ENCODE measurements at places on chromosomes 5 and 9.

GRCh38 chr5:175489693-175490443, 11.5 kb downstream of the SFXN1 start:
- DNase-seq: no peak

- no peak for DNase-seq
Observed at GRCh38 chr9:2700909-2701550, 16.3 kb upstream of the KCNV2 start.

DNA sequence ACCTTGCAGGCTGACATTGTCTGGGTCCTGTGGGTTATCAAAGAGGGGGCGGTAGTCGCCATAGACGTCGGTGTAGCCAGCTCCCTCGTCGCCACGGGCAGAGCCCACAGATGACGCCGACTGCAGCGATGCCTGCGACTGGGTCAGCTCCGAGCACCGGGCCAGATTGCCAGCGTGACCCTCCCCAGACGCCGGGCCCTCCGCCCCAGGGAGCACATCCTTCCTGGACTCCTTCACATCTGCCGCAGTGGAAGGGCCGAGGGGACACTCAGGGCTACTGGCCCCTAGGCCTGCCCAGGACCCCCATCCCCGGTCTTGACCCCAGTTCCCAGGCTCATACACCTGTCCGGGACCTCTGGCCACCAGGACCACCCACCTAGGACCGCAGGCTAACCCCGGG, 13.9 kb downstream of the ABCA2 start:
- DNase-seq: no peak

- no peak for DNase-seq
Observed at GRCh38 chr9:134299883-134300282, 26.4 kb upstream of the RXRA start.

GRCh38 chr5:56301069-56301468, 67.9 kb upstream of the ANKRD55 start:
- no peak for DNase-seq

- no peak for DNase-seq
Observed at GRCh38 chr9:112750764-112751055, 150 bp downstream of the SNX30 start.

GRCh38 chr9:4380406-4380805, 80.5 kb upstream of the GLIS3 start:
- no peak for DNase-seq

DNA sequence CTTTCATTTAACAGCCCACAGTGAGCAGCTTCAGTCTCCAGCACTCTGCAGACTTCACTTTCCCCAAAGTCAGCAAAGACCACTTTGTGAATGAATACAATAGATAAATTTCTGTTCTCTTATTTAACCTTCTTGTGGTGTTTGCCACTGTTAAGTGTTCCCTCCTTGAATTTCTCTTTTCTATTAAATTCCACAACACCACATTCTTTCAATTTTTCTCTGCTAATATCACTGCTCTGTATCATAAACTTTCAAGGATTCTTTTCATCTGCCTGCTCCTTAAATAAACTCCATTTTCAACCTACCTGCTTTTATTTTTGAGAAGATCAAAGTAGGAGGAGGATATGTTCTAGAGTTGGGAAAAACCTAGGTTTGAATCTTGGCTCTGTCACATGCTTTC, 739.5 kb upstream of the GRAMD2B start:
- DNase-seq: no peak

DNA sequence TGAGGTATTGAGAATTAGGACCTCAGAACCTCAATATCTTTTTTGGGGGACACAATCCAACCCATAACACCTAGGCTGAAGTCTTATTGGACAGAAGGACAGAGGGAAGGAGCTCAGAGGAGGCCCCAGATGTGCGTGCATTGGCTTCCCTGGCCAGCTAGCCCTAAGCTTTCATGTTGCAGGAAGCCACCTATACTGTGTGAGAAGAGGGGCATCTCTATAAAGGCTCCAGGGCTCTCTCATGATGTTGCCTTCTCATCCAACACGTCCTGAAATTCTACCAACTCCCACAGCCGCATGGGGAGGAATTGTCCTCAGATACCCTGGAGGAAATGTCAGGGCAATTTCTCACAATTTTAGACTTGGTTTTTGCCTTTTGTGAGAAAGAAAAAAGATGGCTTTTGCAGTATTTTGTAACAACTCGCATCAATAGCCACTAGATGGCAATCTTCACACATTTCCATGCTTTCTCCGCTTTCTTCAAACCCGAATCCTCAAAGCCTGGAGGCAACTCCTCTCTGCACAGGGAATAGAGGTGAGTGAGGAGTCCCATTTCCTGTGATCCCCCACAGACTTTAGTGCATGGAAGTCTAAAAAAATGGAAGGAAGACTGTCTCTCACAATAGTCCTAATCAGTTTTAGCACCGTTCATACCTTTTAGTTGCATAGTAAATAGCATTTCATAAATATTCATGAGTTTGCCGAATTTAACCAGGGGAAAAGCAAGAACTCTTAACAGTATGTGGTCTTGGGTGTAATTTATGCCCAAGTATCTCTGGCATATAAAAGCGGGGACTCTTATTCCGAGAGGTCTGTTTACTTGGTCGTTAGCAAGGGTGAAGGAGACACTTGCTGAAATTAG, 7.4 kb upstream of the PPP3R2 start:
- peak; percentile 40 for DNase-seq

DNA sequence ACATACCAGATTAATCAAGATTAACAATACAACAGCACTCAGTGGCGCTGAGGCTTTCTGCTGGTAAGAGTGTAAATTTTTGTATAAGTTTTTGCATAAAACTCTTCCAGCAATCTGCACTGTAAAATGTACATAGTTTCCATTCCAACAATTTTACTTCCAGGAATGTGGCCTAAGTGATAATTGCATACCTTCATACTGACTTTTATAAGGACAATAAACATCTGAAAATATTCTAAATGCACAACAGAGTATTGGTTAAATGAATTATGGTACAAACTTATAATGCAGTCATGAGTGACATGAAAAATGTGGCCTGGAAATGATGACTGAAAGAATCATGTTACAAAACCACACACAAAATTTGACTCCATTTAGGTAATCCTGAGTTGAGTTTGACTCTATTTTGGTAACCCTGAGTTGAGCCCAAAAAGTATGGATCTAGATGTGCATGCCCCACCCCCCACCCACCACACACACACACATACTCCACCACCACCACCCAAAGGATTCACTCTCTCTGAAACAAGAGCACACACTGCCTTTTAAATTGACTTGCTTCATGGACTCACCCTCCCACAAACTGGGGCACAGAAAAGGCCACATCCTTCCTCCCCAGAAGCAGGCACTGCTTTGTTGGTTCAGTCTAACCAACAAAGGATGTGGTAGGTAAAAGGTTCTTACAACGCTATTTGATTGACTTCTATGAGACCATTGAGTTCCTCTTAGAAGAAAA, 137.6 kb downstream of the SUSD1 start:
- DNase-seq: peak; percentile 72

- no peak for DNase-seq
Observed at GRCh38 chr5:168827636-168828035, 248.5 kb upstream of the PANK3 start.

DNA sequence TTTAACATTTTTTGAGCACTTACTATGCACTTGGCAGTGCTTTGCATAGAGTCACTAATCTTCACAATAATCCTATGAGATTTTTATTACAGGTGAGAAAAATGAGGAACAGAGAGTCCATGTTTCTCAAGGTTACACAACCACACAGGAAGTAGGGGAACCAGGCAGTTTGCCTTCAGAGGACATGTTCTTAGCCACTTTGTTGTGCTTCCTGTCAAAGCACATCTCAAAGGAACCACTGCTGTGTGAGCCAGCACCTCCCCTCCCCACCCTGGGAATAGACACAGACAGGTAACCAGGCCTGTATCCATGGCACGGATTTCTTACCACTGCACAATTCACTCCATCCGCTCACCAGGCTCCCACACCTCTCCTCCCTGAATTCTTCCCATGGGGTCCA, 6.3 kb upstream of the DNAJB5 start:
- peak; percentile 16 for DNase-seq

DNA sequence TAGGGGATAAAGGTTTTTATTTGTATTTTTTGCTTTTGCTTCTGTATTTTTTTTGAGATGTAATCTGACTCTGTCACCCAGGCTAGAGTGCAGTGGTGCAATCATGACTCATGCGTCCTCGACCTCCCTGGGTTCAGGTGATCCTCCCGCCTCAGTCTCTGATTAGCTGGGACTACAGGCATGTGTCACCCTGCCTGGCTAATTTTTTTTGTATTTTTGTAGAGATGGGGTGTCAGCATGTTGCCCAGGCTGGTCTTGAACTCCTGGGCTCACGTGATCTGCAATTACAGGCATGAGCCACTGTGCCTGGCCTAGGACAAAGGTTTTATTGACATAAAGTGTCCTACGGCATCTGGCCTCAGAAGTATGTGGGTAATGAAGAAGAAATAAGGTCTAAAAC, 297.1 kb upstream of the C9orf72 start:
- no peak for DNase-seq

DNA sequence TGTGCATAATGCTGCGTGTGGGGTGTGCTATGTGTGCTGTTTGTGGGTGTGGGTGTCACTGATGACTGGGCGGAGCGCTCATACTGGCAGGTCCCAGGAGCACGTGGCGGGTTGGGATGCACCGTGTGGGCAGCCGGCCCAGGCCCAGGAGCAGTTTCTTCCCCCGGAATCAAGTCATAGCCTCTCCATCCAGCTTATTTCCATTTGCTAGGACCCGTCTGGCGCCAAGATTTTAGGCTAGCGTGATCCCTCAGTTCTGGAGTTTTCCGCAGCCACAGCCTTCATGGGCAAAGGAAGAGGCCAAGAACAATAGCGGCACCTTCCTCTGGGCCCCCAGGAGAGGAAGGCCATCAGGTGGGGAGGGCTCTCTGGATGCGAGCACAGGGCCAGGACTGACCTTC, 43.3 kb upstream of the NEURL1B start:
- no peak for DNase-seq
